Mesenteric fat pad (tissue), 1 donor: ENCODE measurements at places on chromosomes 6 and 20. TPM values are rescaled to one million over a fixed set of nuclear protein-coding genes. Genes with fewer than 3 reads are reported as not detected.
A peak's percentile ranks its signal among the peaks of the same experiment; 100 is the strongest.

MCCD1 gene
- total RNA-seq = not detected

HIVEP1 gene
- 27.3 TPM for total RNA-seq

RNF39 gene
- total RNA-seq = not detected

HCK gene
- total RNA-seq = 35.1 TPM

DNA sequence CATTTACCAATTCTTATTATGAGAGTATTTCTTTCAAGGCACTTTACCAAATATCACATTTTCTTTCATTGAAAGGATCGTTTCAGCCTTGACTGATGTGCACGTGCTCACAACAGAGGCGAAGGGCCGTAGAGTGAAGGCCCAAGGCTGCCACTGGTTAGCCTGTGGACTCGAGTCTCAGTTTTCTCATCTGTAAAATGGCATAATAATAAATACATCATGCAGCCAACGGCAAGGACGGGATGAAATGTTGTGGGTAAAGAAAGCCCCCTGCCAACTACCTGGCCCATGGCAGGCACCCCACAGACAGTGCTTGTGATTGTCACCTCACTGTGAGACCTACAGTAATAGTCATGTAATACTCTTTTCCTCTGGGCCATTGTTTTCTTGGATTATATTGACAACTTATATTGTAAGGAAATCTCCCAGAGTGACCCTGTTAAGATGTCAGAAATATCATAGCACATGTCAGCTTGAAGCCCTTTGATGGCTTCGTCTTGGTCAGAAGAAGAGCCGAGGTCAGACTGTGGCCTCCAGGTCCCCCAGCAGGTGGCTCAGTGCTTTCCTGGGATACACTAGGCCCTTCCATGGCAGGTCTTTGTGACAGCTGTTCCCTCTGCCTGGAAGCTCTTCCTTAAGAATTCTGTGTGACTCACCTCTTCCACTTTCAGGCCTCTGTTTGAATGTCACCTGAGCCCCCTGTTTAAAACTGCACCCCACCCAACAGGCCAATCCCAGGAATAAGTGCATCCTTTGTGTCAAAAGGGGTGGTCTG is 36.3 kb downstream of the FAM50B start:
- DNase-seq = peak; percentile 22

GRCh38 chr20:2653556-2654383 is 1.3 kb downstream of the NOP56 start:
- DNase-seq = no peak

- no peak for DNase-seq
Observed at GRCh38 chr6:28695715-28696114, 170.0 kb downstream of the GPX5 start.

GRCh38 chr6:252775-253535 is 39.3 kb upstream of the DUSP22 start:
- no peak for DNase-seq

DNA sequence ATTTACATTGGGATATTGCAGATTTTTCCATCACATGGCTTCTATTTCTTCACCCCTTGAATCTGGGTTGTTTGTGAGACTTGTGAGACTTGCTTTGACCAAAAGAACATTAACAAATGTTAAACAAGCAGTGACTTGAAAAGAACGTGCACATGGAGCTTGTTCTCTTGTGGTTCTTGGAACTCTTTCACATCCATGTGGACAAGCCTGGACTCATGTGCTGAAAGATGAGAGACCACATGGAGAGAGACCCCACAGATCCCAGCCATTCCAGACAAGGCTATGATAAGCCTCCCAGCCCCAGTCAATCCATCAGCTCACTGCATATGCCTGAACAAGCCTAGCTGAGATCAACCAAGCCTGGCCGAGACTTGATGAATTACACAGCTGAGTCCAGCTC is 1365.7 kb upstream of the GJE1 start:
- DNase-seq = no peak

DNA sequence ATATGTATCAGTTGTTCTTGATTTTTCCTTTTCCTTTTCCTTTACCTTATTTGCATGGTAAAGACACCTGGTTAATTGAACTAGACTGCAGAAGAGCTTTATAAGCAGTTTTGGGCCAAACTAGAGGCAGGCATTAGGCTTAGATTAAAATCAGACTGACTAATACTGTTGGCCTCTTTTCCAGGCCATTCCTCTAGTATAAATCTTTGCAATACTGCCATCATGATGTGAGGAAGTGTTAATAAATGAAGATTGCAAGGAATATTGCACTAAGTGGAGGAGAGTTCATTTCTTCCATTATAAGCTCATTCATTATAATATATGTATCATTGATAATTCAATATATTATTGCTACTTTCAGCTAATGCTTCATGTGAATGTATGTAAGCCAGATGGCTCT is 163.8 kb downstream of the MMUT start:
- DNase-seq = no peak

DNA sequence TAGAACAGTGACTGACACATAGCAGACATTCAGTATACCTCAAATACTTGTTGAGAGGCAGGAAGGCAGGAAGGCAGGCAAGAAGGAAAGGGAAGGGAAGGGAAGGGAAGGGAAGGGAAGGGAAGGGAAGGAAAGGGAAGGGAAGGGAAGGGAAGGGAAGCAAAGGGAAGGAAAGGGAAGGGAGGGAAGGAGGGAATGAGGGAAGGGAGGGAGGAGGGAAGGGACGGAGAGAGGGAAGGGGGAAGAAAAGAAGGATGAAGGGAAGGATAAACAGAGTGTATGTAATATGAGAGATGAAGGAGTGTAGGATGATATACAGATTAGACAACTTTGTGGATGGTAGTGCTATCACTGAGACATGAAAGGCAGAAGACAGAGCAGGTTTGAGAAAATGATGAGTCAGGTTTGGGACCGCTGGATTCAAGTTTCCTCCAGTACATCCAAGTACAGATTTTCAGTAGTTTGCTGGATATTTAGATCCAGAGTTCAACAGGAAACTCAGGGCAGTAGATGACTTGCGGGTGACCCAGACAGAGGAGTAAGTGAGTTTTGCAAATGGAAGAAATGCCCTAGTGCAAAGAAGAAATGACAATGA is 85.9 kb downstream of the MAFB start:
- no peak for DNase-seq

DNA sequence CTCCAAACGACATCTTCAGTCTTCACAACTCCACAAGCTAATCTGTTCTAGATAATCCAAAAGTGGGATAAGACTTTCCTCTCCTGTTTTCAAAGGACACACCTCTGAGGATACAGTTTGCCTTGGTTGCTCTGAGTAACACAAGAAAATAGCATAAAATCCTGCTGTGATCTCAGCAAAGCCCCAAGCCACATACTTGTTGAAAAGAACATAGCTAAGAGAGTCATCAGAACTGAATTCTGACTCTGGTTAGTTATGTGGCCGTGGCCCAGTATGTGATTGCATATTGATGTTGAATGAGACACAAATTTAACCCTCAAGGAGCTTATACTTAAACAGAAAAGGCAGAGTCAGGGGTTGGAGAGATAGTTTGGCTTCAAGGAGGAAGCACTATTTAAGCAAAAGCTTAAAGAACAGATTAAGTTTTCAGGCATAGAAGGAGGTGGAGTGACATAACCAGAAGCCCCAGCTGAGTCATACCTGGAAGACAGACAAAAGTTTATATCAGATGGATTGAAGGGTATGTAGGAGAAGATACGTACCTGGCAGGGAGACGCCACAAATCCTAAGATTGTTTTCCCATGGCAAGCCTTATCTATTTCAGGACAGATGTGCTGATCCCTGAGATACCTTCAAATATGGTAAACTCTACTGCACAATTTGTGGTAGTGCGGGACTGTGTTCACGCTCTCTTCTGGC is 41.2 kb downstream of the OPN5 start:
- no peak for DNase-seq
